ENCODE measurements at places on chromosomes 5 and 9. TPM values are rescaled to one million over a fixed set of nuclear protein-coding genes. Genes with fewer than 3 reads are reported as not detected.

- no peaks in the 10 kb centered on the region for H3K4me1 ChIP-seq
- no peak overlapping the region for H3K4me3 ChIP-seq
- H3K36me3 ChIP-seq, result no peaks in the 10 kb centered on the region
- no peak for DNase-seq
Observed at GRCh38 chr5:72009280-72009679, 98.0 kb upstream of the MAP1B start.

DNA sequence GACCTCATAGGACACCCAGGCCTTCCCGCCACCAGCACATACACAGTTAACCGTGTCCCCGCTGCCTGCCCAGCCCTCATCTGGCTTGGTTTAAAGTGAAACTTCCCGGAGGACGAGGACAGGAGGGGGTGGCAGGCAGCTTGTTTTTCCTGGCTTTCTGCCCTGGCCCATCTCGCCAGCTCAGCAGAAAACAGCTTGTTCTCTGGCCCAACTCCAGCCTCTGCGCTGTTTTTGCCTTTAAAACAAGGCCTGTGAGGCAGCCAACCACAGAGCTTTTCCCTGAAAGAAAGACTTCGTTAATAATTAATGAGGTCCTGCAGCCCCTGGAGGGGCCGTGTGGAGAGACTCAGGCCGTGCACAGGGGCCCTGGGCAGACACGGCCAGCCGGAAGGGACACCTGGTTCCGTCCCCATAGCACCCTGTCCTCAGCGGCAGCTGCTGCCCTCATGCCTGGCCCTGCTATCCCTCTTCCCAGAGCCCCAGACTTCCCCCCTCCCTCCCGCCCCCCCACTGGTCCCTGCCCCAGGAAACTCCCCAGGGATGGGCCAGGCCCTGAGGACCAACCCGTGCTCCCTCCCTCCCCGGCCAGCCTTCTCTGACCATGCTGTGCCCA is 108.7 kb downstream of the RXRA start:
- H3K27me3 ChIP-seq, result no peaks in the 10 kb centered on the region
- peaks cover 7% of the 10 kb centered on the region for H3K36me3 ChIP-seq
- no peak overlapping the region for H3K27ac ChIP-seq
- no peaks in the 10 kb centered on the region for H3K4me1 ChIP-seq

GRCh38 chr5:9099689-9100088 is 446.2 kb downstream of the SEMA5A start:
- H3K36me3 ChIP-seq, result no peaks in the 10 kb centered on the region
- no peaks in the 10 kb centered on the region for H3K27me3 ChIP-seq
- no peak for DNase-seq
- H3K4me3 ChIP-seq, result no peak overlapping the region
- H3K27ac ChIP-seq, result no peak overlapping the region

DNA sequence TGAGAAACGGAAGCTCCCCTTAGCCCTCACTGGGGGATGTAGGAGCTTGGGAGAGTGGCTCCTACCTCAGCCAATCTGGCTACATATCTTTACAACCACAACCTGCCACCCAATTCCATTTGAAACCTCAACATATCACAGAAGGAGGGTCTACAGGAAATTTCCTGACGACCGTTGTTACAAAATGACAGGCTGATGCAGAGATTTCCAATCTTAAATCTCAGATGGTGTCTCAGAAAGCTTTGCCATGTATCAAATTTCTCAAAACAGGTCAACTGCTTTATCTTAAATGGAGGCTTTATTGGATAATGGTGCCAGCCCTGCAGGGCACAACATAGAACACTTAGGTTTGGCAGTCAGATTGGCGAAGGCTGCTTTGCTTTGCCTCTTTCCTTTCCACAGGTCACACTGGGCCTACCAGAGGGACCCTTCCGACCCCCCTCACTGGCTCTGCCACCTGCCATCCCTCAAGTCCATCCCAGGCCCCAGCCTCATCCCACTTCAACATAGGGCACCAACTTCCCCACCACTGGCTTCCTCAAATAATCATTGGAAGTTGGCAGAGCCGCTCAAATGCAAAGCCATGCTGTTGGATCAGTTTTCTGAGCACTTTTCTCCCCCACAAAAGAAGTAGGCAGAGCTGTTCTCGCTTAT is 11.1 kb upstream of the SPATA31E1 start:
- no peak overlapping the region for H3K4me3 ChIP-seq
- no peak overlapping the region for H3K27ac ChIP-seq
- peaks cover 3% of the 10 kb centered on the region for H3K27me3 ChIP-seq
- H3K4me1 ChIP-seq, result no peaks in the 10 kb centered on the region
- DNase-seq, result no peak
- no peaks in the 10 kb centered on the region for H3K36me3 ChIP-seq

GRCh38 chr9:36249189-36249588 is 9.1 kb downstream of the GNE start:
- no peak overlapping the region for H3K4me3 ChIP-seq
- no peak for DNase-seq
- H3K36me3 ChIP-seq, result peaks cover 13% of the 10 kb centered on the region
- H3K27me3 ChIP-seq, result no peaks in the 10 kb centered on the region

Gene LHX3
- total RNA-seq, result not detected

GRCh38 chr9:76690973-76691370 is 73.3 kb upstream of the PCA3 start:
- H3K27ac ChIP-seq, result no peak overlapping the region
- no peak overlapping the region for H3K4me3 ChIP-seq
- H3K4me1 ChIP-seq, result peaks cover 17% of the 10 kb centered on the region

Gene PLAC8L1
- 0.30 TPM for total RNA-seq

DNA sequence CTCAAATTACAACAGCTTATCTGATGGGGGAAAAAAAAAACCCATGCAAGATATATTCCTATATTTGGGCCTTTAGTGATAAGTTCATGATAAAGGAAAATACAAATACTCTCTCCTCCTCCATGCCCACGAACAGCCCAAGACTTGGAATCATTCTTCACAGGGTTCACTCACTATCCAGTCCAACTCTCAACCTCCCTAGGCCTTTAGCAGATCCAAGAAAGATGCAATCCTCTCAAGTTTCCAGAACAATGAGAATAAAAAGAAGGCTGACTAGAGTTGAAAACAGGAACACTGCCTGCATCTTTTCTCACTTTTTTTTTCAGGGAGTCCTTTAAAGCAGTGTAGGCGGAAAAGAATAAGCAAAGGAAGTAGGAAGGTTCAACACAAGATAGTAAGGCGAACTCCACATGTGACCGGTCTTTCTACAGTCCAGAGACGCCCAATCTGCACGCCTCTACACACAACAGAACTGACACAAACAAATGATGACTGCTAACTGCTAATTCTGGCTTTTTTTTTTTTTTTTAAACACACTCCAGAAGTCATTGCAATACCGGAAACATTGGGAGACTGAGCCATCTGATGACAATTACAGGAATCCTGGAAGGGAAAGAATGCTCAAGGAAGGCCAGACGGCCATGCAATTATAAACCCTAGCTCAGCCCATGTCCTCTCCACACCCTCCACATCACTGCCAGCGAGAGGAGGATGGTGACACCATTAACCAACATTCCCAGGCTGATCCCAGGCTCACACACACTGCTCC is 75.4 kb downstream of the BNC2 start:
- no peaks in the 10 kb centered on the region for H3K27me3 ChIP-seq
- H3K4me1 ChIP-seq, result no peaks in the 10 kb centered on the region
- H3K36me3 ChIP-seq, result no peaks in the 10 kb centered on the region
- H3K27ac ChIP-seq, result no peak overlapping the region

Gene KCNIP1
- total RNA-seq, result not detected

GRCh38 chr5:89816038-89816437 is 593.5 kb downstream of the CETN3 start:
- no peak for DNase-seq
- no peaks in the 10 kb centered on the region for H3K27me3 ChIP-seq
- no peak overlapping the region for H3K27ac ChIP-seq
- no peaks in the 10 kb centered on the region for H3K36me3 ChIP-seq
- H3K4me3 ChIP-seq, result no peak overlapping the region
- H3K4me1 ChIP-seq, result no peaks in the 10 kb centered on the region

- H3K27ac ChIP-seq, result no peak overlapping the region
- peaks cover under 1% of the 10 kb centered on the region for H3K4me1 ChIP-seq
- no peaks in the 10 kb centered on the region for H3K36me3 ChIP-seq
- peaks cover 12% of the 10 kb centered on the region for H3K27me3 ChIP-seq
Observed at GRCh38 chr5:178667688-178668087, 40.8 kb upstream of the CLK4 start.

DNA sequence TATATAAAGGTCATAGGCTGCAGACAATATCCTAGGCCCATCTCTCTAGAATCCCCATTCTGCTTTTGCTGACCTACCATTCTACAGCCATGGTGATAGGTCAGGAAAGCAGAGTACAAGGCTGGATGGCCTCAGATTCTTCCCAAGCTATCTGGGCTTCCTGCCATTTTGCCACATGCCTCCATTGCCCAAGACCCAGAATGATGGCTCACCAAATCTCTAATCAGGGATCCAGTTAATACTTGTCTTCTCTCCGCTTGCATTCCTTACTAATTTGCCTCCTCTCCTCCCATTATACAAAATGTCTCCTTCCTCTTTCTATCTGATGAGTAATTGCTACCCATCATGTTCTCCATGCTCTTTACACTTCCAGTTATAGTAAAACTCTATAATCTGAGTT is 22.7 kb upstream of the NDUFS4 start:
- H3K27me3 ChIP-seq, result peaks cover 25% of the 10 kb centered on the region
- H3K27ac ChIP-seq, result no peak overlapping the region
- H3K36me3 ChIP-seq, result no peaks in the 10 kb centered on the region
- DNase-seq, result no peak

Gene GABRA6
- total RNA-seq, result not detected

DNA sequence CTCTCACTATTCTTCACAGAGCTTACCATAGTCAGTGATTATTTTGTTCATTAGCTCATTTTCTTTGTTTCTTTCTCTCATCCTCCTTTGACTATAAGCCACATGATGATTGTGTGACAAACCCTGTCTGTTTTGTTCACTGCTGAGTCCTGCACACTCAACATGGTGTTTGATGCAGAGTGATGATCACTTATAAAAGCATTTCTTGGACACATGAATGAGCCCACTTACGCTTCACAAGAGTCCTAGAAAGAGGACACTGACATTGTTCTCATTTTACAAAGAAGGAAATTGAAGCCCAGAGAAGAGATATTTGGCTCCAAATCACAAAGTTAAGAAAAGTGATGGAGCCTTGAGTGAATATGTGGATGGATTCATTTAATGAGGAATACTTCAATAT is 13.4 kb downstream of the ABLIM3 start:
- H3K4me1 ChIP-seq, result peaks cover 2% of the 10 kb centered on the region
- DNase-seq, result no peak
- no peaks in the 10 kb centered on the region for H3K27me3 ChIP-seq
- no peak overlapping the region for H3K4me3 ChIP-seq
- H3K27ac ChIP-seq, result no peak overlapping the region
- H3K36me3 ChIP-seq, result no peaks in the 10 kb centered on the region

GRCh38 chr9:74824654-74825053 is 63.1 kb downstream of the TRPM6 start:
- no peaks in the 10 kb centered on the region for H3K36me3 ChIP-seq
- DNase-seq, result no peak
- H3K27ac ChIP-seq, result no peak overlapping the region
- H3K4me3 ChIP-seq, result no peak overlapping the region

DNA sequence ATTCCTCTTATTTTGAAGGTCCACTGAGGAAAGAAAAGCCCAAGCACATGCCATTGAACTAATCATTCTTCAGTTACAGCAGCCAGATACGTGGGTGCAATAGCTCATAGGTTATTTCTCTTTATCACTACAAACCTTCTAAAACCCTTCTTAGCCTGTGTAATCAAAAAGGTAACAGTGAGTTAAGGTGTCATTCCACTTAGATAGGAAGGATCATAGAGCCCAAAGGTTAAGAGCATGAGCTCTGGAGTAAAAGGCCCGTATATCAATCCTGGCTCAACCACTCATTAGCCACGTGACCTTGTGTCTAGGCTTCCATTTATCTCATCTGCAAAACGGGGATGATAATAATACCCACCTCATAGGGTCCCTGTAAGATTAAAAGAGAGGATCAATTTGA is 2.7 kb downstream of the GPX8 start:
- H3K4me1 ChIP-seq, result no peaks in the 10 kb centered on the region
- H3K4me3 ChIP-seq, result no peak overlapping the region
- no peak for DNase-seq
- H3K27me3 ChIP-seq, result peaks cover 45% of the 10 kb centered on the region
- no peaks in the 10 kb centered on the region for H3K36me3 ChIP-seq
- H3K27ac ChIP-seq, result no peak overlapping the region

Gene DMRTA1
- not detected for total RNA-seq

DNA sequence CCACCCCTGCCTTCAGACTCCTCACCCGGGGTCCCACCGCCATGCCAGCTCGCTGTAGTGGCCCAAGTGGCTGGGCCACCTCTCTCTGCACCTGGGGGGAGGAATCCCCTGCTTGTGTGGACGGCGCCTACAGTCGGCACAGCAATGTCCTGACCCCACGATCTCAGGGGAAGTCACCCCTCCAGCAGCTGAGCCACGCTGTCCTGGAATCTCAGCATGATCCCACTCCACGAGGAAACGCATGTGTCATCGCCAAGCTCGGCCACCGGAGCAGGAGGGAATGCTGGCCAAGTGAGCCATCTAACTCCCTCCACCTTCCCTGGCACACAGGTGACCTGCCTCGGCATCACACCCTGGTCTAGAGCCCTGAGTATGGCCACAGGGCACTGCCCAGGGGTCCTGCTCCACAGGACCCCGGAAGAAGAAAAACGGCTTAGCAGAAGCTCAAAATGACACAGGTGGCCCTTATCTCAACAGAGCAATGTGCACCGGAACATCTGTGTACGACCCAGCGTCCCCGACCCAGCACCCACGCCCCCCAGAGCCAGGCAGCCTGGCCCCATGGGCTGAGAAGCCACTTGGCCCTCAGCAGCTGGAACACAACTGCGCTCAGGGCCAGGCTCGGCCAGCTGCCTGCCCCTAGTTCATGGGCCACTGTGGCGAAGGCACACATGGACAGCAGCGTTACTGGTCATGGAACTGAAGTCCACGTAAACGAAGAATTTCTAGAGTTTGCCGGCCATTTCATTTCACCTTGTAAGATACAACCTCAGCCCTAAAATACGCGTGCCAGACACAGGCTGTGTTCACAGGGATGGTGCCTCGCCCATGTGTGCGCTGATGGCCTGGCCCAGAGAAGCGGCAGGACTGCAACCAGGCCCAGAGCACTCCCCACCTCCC is 23.4 kb upstream of the CAMSAP1 start:
- no peak for DNase-seq
- no peaks in the 10 kb centered on the region for H3K27me3 ChIP-seq
- H3K27ac ChIP-seq, result no peak overlapping the region
- peaks cover 39% of the 10 kb centered on the region for H3K36me3 ChIP-seq
- peaks cover 24% of the 10 kb centered on the region for H3K4me1 ChIP-seq

- no peak overlapping the region for H3K4me3 ChIP-seq
- H3K27ac ChIP-seq, result no peak overlapping the region
- no peaks in the 10 kb centered on the region for H3K27me3 ChIP-seq
- no peaks in the 10 kb centered on the region for H3K4me1 ChIP-seq
- DNase-seq, result no peak
Observed at GRCh38 chr5:54162184-54162583, 148.2 kb downstream of the ARL15 start.

Gene BTNL3
- not detected for total RNA-seq

- H3K4me3 ChIP-seq, result no peak overlapping the region
- no peak overlapping the region for H3K27ac ChIP-seq
- no peaks in the 10 kb centered on the region for H3K4me1 ChIP-seq
- no peak for DNase-seq
- no peaks in the 10 kb centered on the region for H3K36me3 ChIP-seq
Observed at GRCh38 chr9:82184524-82184923, 196.0 kb downstream of the SPATA31D1 start.

Gene EIF4E1B
- not detected for total RNA-seq

GRCh38 chr5:108212775-108213346 is 169.0 kb downstream of the FBXL17 start:
- H3K27me3 ChIP-seq, result no peaks in the 10 kb centered on the region
- H3K36me3 ChIP-seq, result peaks cover 17% of the 10 kb centered on the region
- no peak overlapping the region for H3K4me3 ChIP-seq
- no peaks in the 10 kb centered on the region for H3K4me1 ChIP-seq
- no peak for DNase-seq
